ENCODE measurements at places on chromosomes 4 and X.

GRCh38 chr4:145034727-145035211 is 63.2 kb downstream of the ANAPC10 start:
- peak; percentile 34 for DNase-seq

- no peak for DNase-seq
Observed at GRCh38 chr4:142728233-142728632, 117.9 kb downstream of the INPP4B start.

- DNase-seq: no peak
Observed at GRCh38 chr4:53818104-53818503, 226.8 kb upstream of the LNX1 start.

DNA sequence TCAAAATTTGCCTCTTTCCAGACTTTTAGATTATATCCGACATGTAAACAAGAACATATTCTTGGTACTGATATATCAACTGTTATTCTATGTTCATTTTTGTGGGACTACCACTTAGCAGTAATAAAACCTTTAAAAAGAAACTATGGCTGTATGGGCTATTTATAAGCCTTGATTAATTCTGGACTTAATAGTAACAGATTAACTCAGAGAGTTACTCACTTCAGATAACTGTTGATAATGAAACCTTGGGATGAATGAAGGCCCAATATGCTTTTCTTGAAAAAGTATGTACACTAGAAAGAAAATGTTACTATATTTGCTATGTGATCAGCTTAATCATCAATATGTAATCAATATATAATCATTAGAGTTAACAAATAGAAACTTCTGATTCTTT is 595.9 kb upstream of the BOD1L1 start:
- no peak for DNase-seq

- no peak for DNase-seq
Observed at GRCh38 chrX:136588036-136588435, 56.0 kb downstream of the VGLL1 start.

- no peak for DNase-seq
Observed at GRCh38 chr4:98283219-98284189, 22.3 kb downstream of the RAP1GDS1 start.

- no peak for DNase-seq
Observed at GRCh38 chrX:131827935-131828334, 195.2 kb upstream of the STK26 start.

- DNase-seq: no peak
Observed at GRCh38 chr4:8336412-8337075, 67.0 kb downstream of the HTRA3 start.

GRCh38 chr4:6916069-6916586 is 6.5 kb downstream of the TBC1D14 start:
- no peak for DNase-seq

DNA sequence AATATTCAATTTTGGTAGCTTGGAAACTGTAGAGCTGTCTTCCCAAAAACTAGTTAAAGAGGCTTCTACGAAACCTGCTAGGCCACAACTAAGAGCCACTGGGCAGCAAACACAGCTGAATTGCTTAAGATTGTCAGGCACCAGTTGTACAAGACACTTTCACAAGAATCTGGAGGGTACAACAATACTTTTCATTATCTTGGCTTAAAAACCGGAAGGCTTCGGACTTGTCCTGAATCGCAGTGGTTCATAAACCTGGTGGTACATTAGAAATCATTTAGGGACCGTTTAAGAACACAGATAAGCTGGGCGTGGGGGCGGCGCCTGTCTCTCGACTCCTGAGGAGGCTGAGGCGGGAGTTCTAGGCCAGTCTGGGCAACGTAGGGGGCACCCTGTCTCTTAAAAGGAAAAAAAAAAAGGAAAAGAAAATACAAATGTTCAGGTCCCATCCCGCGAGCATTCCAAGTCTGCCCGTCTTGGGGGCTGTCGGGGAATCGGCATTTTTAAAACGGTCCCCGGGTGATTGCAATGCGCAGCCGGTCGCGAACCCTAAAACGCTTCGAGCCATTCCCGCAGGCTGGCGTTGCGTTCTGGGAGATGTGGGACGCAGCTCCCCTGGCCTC is 763 bp downstream of the PYURF start:
- no peak for DNase-seq

DNA sequence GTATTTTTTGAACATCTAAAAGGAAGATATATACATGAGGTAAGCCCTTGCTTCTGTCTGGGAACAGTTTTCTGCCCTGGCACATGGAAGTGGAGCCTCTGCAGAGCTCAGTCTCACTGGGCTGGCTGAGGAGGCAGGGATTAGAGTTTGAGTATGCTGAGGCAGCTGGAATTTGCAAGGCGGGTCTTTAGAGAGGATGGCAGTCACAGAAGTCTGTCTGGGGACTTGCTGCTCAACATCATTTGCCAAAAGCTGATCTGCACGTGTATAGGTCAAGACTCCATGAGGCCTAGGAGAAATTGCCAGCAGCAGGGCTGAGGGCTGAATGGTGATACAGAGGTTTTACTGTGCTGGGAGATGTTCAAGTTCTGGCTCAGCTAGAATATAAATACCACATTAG is 163.6 kb upstream of the ANK2 start:
- no peak for DNase-seq

DNA sequence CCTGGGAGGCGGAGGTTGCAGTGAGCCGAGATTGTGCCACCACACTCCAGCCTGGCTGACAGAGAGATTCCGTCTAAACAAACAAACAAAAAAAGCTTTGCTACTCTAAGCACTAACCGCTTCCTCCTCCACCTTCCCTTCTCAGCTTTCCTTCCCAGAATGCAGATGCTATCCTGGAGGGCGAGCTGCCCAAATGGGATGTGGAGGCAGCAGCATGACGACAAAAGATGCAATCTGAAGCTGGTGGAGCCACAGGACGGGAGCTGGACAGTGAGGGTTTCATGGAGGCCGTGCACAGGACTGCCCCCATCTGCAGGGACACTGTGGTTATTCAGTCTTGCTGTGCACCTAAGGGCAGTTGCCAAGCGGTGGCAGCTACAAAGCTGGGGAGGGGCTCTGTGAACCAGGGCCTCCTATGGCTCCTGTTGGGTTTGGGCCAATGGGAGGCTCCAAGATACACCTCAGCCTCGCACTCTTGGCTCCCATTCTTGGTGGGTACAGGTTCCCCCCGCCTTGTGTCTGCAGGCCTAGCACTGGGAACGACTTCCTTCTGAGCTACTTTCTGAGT is 47.4 kb downstream of the WDR1 start:
- DNase-seq: no peak

GRCh38 chrX:105738162-105738561 is 84.2 kb upstream of the NRK start:
- no peak for DNase-seq

DNA sequence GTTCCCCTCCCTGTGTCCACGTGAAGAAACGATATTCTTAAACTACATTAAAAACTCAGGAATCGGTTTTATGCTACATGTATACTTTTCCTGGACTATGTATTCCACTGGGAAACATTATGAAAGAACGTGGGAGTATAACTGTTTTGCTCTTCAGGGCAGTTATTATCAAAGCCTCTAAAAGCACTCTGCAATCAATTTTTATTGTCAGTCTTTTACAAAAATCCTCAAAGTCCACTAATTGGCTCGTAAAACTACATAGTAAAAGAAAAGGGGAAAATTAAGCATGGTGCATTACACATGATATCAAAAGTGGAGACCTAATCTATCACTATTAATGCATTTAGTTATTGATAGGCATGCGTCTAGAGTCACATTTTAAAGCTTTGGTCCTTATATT is 11.4 kb upstream of the CFAP299 start:
- no peak for DNase-seq

Measured in GM04503 (cell line).